ENCODE measurements at places on chromosomes 2 and 18.
A peak's percentile ranks its signal among the peaks of the same experiment; 100 is the strongest.

DNA sequence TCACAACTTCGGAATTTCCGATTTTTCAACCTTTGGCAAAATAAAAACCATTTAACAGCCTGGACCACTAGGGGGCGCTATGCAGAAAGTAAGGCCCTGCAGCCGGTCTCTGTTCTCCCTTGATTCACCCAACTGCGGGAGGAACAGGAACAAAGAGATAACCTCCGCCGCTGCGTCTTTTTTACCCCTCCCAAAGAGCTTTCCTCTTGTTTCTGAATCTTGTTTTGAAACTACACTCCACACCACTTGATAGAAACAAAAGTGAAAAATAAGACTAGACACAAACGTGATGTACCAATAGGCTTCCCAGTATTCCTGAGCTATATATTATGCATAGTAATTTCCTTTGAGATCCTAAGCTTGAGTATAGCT lies 231.2 kb downstream of the MYO3B start:
- peak; percentile 67 for DNase-seq

DNA sequence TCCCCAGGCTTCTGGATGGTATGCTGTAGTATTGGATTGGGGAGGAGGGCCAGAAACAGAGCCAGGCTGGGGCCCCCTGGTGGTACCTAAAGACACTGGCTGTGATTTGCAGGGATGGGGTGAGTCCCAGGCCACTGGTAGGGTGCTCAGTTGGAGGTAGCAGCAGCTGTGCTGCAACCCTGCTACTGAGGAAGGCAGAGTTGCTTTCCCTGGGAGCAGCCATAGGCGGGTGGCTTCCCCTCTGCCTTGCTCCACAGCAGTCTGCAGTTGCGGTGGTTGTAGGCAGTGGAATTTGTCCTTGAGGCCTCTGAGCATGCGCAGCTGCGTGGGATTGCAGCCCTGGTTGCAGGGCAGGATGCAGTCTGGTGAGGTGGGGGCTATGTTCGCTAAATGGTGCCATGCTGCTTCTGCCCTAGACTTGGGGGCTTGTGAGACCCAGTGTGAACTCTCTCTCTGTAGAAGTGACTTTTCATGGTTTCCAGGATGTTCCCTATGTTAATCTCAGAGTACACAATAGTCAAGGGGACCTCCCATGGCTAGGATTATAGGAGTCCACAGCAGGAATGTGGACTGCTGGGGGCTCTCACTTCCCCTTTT lies 443.5 kb downstream of the XIRP2 start:
- no peak for DNase-seq

- DNase-seq = no peak
Observed at GRCh38 chr2:209086761-209087160, 337.1 kb upstream of the MAP2 start.

GRCh38 chr2:25112113-25112512 lies 56.3 kb downstream of the POMC start:
- no peak for DNase-seq

GRCh38 chr2:201883606-201884369 lies 77.5 kb downstream of the CDK15 start:
- no peak for DNase-seq

- no peak for DNase-seq
Observed at GRCh38 chr2:181083140-181083539, 102.7 kb downstream of the UBE2E3 start.

Data from stimulated activated CD8-positive, alpha-beta memory T cell treated with anti-CD3 and anti-CD28 coated beads, Interleukin-15, amount 100 ng/mL, for 24 hours (primary cell).